ENCODE measurements at places on chromosomes 5 and 9. TPM values are rescaled to one million over a fixed set of nuclear protein-coding genes. Genes with fewer than 3 reads are reported as not detected.
A peak's percentile ranks its signal among the peaks of the same experiment; 100 is the strongest.

- DNase-seq, result no peak
Measured at GRCh38 chr9:97721396-97721795, 24.3 kb upstream of the XPA start.

DNA sequence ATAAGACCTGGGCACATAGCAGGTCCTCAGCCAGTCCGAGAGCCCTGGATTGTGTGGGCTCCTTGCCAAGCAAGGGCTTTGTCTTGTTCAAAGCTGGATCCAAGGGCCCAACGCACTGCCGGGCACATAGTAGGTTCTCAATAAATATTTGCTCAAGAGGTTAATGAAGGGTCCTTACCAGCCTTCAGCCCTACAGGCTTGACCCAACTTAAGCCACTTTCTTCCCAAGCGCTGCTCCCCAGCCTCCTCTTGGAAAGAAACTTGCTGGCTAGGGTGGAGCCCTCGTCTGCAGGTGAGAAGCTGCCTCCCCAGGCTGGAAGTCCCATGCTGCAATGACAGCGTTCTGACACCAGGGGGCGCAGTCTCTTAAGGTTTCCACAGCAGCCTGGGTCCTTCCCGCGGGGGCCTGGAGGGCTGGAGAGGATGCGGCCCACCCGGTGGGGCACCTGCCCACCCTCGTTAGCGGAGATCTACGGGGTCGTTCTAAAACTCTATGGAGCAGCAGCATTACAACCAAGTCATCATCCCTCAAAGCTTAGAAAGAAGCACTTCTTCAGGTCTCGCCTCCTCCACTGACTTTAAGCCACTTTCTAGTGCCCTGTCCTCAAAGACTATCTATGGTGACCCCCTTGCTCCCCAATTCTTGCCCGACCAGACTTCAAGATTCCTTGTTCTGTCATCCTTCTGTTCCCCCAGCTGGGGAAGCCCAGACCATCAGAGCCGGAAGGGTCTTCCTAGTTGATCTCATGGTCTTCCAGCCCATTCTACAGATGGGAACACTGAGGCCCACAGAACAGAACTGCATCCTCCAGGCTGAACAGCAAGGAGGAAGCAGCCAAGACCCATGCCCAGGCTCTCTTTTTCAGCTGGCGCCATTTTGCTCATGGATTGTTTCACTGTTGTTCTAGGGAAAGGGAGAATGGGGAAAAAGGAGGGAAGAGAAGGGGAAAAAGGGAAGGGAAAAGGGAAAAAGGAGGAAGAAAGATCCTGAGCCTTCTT lies 115.4 kb downstream of the LHX2 start:
- peak; percentile 93 for DNase-seq

GRCh38 chr9:21835121-21835520 lies 32.7 kb downstream of the MTAP start:
- no peak for DNase-seq

- no peak for DNase-seq
Measured at GRCh38 chr5:6705959-6706358, 7.3 kb upstream of the TENT4A start.

- DNase-seq, result no peak
Measured at GRCh38 chr5:66617226-66617861, 21.2 kb downstream of the MAST4 start.

DNA sequence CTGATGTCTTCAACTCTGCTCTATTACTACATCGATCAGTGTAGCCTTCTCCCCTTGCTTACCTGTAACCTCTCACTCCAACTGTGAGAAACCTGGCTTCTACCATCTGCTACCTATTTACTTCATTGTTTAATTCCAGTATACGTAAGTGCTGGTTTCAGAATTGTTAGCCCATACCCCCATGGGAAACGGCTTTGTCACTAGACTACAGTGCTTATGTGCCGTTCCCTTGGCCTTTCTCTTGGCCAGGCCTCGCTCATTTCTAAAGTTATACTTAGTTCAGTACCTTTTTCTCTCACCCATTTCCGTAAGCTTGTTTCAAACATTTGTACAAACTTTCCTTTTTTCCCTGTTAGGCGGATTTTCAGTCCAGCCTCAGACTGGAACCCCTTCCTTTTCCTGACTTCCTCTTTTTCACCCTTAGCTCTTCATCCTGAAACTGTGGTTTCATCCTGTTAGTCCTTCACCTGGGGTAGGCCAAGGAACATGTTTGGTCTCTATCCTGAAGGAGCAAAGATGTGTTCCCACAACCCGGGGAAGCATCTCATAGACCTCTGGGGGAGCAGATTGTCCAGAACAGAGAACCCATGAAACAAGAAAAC lies 21.7 kb downstream of the ALG2 start:
- no peak for DNase-seq

DNA sequence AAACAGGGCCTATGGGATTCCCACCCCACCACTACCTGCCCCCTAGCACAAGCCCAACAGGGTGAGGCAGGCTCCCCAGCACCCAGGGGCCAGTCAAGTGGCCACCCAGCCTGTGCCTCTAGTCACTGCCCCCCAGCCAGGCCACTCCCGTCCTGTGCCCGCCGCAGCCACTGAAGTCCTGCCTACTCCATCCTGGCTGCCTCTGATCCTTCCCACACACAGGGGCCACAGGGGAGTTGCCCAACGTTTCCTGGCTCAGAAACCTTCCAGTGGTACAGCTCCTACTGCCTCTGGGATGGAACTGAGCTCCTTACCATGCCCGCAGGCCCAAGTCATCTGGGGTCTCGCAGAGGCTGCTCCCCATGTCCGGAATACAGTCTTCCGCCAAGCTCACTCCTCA lies 70.2 kb upstream of the STXBP1 start:
- no peak for DNase-seq

- DNase-seq, result no peak
Measured at GRCh38 chr5:176667637-176668036, 20.4 kb downstream of the TSPAN17 start.

Gene NXNL2
- total RNA-seq, result 0.94 TPM

Gene SPAG8
- total RNA-seq, result 4.5 TPM

Gene RGS7BP
- 1.4 TPM for total RNA-seq

Gene MEIKIN
- not detected for total RNA-seq

Gene ASS1
- total RNA-seq, result 36.5 TPM
